Fibroblast of lung (primary cell): ENCODE measurements at places on chromosomes 7 and 10.

- DNase-seq: peak; percentile 9
These were observed 103.2 kb upstream of the TMEM106B start for GRCh38 chr7:12107841-12108254.

DNA sequence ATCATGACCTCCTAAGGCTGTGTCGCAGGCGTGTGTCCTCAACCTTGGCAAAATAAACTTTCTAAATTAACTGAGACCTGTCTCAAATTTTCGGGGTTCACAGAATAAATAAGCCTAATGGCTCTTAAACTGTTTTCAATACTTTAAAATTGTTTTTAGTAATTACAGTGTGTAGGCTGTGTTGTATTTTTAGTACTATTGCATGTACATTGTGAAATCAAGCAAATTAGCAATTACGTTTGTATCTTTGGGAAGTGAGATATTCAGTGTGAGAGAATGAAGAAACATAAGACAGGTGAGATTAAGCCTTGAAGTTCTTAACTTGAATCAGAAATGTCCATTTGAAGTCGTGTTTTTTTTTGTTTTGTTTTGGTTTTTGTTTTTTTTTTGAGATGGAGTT lies 4.8 kb upstream of the AKR1B10 start:
- no peak for DNase-seq

DNA sequence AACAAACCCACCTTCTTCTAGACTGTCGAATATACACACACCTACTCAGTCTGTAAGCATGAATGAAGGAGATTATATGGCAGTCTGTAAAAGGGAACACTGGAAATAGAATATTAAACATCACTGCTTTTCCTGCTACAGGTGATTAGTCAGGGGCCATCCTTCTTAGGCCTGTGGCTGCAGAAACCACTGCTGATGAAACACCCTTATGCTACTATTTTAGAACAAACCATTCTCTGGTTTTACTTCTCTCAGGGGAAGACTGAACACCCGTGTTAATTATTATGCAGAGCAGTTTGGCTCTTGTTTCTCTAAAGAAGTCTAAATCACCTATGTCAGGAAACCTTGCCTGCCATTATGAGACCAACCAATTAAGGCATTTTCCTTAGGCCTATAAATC lies 351.1 kb upstream of the KLF6 start:
- no peak for DNase-seq

GRCh38 chr7:98137826-98138151 lies 31.1 kb downstream of the LMTK2 start:
- no peak for DNase-seq

- peak; percentile 21 for DNase-seq
These were observed 58.0 kb downstream of the PDSS1 start for GRCh38 chr10:26755443-26755903.

DNA sequence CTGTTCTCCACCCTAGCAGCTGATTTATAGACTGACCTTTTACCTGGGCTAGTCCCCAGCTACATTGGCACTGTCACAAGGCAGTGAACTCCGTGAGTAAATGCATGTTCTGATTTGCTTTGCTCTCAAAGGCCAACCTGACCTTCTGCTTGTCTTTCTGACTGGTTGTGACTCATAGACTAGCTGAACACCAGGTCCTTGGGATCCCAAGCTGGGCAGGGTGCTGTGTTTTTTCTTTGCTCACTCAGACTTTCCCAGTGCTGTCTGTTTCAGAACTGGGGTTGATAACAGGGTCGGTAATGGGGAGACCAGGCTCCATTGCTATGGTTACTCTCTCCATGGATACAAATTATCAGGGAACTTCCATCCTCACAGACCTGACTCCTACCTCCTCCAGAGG lies 35.0 kb downstream of the EVX1 start:
- DNase-seq: no peak

DNA sequence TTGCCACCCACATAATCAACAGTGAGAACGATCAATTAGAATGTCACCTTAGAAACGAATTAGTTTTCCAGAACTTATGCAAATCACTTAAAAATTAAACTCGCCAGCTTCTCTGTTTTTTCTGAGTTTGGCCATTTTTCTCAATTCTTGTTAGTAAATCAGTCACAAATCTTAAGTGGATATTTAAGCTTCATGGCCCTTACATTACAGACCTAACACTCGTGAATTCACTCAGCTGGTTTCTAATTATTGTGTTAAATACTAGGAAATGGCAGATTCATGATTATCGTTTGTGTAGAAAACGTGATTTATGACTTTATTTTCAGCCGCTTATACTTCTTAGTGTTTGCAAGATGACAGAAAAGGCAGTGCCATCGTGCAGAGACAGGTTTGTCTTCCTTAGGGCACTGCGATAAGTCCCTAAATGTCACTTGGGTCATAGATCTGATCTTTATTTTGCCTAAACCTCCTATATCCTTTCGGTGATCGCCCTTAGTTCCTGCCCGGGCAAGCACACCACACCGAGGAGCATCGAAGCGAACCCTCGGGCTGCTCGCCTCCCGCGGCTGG lies 587 bp upstream of the CELF2 start:
- DNase-seq: no peak

GRCh38 chr10:131937836-131938235 lies 37.0 kb downstream of the PPP2R2D start:
- no peak for DNase-seq

DNA sequence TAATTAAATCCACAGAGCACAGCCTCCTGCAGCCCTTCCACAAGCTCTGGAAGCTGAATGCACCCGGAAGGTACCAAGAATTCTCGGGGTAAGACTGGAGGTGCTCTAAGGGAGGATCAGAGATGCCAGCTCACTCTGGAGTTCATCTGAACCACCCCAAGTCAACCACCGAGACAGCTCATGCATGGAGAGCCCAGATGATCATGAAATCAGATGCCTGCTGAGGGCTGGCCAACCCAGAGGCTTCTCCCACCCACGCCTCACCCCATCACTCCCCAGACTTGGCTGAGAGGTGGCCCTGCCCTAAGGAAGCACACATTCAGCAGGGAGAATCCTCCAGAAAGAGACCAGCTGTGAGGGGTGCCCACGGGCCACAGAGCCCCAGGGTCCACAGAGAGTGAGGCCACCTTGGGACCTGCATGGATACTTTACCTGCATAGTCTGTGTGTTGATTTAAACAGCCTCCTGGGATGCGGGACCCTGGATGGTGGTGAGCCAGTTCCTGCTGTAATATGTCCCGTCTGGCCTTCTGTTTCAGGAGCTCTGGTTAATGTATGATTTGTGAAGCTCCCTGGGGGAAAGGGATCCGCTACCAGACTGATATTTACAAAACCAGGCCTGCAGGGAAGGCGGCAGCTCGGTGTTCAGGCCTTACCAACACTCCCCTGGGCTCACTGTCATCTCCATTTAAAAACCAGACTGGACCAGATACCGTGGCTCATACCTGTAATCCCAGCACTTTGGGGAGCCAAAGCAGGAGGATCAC lies 64.9 kb downstream of the INSIG1 start:
- DNase-seq: no peak

GRCh38 chr7:156002362-156003066 lies 190.3 kb upstream of the SHH start:
- no peak for DNase-seq

- peak; percentile 83 for DNase-seq
These were observed 17.4 kb downstream of the IRF5 start for GRCh38 chr7:128954830-128955802.

- DNase-seq: peak; percentile 42
These were observed 25.9 kb downstream of the PFKFB3 start for GRCh38 chr10:6228647-6229046.

DNA sequence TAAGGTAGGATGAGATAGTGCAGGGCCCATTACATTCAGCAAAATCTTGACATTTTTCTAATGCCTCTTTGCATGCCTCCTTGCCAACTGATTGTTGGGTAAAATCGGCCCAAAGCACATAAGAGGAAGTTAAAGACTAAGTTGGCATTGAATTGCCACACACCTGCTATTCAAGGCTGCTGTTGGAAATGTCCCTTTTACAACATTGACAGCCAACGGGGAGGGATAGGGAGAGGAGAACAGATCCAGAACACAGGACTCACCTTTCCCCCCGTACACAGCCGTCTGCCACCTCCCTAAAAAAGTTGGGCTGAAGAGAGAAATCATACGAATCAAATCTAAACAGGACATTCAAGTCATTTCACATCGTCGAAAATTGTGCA lies 695 bp downstream of the FAM237B start:
- DNase-seq: no peak

- DNase-seq: peak; percentile 86
These were observed 11.8 kb upstream of the CAMK2G start for GRCh38 chr10:73886085-73886529.

DNA sequence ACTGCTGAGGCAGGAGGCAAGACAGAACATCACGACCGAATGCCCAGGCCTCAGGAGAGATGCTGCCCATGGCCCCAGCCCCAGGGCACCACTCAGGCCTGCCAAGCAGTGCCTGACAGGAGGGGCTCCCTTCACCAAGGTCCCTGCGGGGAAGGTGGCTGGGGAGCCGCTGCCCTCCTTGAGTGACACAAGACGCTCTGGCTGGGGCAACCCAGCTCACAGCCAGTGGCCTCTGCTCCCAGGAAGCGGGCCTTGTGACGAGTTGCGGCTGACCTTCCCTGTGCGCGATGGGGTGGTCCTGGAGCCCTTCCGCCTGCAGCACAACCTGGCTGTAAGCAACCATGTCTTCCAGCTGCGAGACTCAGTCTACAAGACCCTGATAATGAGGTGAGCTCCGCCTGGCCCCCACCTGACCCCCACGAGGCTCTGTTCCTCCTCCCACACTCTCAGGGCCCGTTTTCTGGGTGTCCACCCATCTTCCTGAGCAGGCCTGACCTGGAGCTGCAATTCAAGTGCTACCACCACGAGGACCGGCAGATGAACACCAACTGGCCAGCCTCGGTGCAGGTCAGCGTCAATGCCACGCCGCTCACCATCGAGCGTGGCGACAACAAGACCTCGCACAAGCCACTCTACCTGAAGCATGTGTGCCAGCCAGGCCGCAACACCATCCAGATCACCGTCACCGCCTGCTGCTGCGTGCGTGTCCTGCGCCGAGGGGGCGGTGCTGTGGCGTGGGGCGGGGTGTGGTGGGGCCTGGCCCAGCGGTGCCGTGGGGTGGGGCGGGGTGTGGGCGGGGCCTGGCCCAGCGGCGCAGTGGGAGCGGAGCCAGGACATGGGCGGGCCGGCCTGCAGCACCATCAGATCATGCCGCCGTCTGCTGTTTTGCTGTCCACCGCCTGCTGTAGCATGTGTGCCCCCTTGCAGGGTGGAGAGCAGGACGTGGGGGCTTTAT lies 12.8 kb downstream of the ZMIZ2 start:
- DNase-seq: no peak

DNA sequence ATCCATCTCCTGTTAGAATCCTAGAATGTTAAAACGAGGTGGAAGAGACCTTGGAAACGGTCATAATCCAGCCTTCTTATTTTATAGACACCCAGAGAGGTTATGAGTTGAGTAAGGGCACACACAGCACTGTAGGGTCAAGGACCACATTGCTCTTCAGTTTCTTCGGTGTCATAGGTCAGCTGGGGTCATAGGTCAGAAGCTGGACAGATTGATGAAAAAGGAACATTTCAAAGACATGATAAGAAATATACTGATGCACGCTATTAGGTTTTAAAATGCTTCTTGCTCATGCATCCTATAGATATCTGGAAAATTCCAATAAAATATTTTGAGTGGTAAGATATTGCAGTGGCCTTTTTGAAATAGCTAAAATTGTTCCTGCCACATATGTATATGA lies 60.0 kb upstream of the BMS1 start:
- DNase-seq: no peak

- peak; percentile 8 for DNase-seq
These were observed 5.0 kb downstream of the SEPTIN7 start for GRCh38 chr7:35805876-35806275.

DNA sequence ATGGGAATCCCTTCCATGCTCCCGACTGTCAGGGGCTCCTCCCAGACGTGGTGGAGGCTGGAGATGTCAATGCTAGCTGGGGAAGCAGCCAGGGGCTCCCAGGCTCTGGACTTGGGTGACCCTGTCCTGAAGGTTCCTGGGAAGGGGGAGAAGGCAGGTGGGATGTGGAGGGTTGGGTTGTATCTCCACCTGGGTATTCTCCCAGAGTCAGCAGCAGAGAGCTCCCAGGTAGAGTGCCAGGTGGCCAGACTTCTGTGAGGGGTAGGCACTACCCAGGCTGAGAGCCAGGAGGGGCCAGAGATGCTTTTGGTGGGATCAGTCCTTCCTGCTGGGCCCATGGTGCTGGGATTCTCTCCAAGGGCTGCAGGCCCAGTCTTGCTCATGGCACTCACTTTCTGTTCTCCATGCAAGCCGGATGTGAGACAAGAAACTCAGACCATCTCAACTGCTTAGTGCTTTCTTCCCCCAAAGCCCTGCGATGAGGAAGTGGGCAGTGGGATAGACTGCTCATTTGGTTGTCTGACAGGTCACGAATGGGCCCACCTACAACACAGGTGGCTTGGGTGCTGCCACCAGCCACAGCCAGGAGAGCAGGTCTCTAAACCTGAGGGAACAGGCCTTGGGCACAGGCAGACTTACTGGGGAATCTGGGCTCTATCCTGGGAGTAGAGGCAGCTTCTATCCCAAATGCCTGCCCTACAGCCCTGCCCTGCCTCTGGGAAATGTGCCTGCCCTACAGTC lies 52.5 kb upstream of the CAMK2B start:
- no peak for DNase-seq

DNA sequence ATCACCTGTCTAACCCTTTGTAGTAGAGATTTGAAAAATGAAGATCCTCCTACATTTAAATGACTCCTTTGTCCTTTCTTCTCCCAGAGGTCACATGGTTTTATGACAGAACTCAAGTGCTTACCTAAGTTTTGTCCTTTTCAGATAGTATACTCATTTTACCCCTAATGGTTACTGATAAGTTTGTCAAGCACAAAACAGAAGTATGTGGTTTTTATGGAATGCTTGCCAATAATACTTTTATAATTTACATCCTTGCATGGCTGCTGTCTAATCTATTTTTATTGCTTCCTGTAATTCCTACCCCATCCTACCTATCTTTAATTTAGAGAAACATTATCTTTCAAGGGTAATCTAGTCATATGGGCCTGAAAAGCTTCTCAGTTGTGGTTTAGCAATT lies 37.5 kb downstream of the HELLS start:
- no peak for DNase-seq

DNA sequence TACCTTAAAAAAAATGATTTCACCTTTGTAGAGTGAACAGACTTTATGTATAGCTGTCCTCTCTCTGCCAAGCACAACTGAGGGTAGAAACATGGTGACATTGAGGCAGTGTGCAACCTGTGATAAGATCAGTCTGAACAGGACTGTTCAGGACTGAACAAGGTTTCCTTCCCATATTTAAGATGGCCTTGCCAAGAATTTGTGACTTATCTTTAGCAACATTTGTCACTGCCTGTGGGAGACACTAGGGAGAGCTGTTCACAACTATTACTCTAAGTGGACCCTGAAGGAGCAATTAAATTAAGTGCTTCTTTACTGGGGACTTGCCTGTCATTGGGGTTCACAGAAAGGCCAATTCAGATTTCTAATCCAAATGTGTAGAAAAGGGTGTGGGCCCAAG lies 6.7 kb downstream of the OR13A1 start:
- DNase-seq: no peak

DNA sequence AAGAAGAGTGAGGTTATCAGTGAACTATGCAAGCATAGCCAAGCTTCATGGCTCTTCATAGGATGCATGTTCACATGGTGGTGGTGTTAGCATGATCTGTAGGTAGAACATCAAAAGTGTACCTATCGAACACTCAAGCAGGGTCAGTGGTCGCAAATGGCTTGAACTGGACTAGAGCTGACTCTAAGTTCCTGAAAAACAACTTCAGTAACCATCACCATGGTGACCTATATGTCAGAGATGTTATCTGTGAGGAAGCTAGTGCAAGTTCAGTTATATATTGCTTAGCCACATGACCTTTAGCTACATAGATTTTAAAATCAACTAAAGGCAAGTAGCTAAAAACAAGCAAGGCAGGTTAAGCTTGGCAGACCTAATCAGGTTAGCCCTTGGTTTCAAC lies 163.1 kb upstream of the AGR3 start:
- no peak for DNase-seq

- DNase-seq: no peak
These were observed 224.6 kb downstream of the RELN start for GRCh38 chr7:103764901-103765300.
